ENCODE measurements at places on chromosomes 7 and 10.

- no peak for DNase-seq
Measured at GRCh38 chr10:27383595-27384542, 120.2 kb upstream of the RAB18 start.

GRCh38 chr10:116779076-116779687, 36.8 kb upstream of the HSPA12A start:
- no peak for DNase-seq

DNA sequence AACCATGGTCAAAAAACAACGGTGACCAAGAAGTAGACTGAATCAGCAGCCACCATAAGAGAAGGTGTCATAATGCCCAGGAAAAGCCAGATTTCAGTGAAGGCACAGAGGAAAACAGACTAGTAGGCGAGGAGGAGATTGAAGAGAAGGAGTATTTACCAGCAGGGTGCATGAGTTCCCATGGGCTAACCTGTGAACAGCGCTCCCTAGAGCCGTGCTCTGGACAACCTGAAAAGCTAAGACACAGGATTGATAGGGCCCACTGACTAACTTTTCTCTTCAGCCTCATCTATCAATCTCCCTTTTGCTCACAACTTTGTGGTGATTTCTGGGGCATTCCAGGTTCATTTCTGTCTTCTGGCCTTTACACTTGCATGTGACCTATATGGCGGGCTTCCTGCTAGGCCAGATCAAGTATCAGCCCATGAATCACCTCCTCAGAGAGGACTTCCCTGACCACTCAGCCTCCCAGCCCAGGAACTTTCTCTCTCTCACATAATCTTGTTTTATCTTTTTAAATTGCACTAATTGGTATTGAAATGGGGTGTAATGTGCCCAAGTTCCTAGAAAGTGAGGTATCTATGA, 12.8 kb downstream of the ANKRD22 start:
- DNase-seq: no peak

GRCh38 chr7:130263130-130263529, 3.5 kb upstream of the CPA2 start:
- DNase-seq: no peak

DNA sequence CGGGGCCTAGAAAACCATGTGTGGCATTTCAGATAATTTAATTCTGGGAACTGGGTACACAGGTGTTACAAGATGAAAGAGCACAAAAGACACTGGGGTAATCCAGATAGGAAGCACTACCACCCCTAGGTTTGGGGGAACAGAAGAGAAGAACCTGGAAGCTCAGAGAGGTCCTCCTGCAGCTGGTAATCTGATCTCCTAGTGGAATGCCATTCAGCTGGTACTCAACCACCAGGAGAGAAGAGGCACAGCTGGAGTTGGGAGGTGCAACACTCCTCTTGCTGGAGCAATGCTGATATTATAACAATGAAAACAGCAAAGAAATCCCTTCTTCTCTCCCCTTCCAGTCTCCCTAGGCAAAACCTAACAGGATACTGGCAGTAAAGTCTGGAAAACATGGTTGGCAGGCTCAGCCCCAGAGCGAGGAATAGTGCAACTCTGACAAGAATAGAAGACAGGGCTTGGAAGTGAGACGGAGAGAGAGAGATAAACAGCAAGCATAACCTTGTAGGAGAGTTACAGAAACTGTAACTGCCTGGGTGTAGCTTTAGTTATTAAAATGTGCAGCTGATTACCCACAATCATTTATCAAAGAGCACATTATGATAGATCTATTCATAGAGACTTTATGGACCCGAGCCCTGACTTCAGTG, 35.0 kb downstream of the NRF1 start:
- DNase-seq: no peak

- no peak for DNase-seq
Measured at GRCh38 chr7:115763347-115763746, 267.2 kb downstream of the TFEC start.

DNA sequence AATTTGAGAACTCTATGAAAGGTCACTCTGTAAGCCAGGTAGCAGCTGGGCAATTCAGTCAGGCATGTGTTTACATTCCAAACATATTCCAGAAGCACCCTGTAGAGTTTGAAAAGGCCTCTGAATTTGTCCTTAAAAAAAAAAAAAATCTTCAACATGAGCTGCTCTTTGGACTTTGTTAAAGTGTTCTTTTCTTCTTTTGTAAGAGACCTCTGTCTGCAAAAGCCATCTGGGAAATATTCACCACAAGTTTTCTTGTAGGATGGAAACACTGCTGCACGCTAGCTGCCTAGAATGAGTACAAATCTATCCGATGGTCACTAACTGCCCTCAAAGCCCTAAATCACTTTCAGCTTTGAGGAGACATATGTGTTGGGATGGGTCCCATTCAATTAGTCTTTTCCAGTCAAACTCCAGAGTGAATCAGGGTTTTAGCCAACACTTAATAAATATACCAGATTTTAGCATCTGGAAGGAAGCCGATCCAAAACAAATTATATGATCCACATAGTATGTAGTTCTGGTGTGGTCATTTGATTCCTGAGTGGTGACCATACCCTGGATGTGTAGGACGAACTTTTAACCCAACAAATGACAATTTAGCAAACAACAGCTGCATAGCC, 85.9 kb downstream of the CD36 start:
- no peak for DNase-seq

GRCh38 chr7:13169356-13169755, 481.9 kb downstream of the ARL4A start:
- no peak for DNase-seq

GRCh38 chr10:607545-608185, 81.8 kb downstream of the DIP2C start:
- DNase-seq: no peak

- no peak for DNase-seq
Measured at GRCh38 chr7:135970682-135971365, 6.3 kb downstream of the MTPN start.

DNA sequence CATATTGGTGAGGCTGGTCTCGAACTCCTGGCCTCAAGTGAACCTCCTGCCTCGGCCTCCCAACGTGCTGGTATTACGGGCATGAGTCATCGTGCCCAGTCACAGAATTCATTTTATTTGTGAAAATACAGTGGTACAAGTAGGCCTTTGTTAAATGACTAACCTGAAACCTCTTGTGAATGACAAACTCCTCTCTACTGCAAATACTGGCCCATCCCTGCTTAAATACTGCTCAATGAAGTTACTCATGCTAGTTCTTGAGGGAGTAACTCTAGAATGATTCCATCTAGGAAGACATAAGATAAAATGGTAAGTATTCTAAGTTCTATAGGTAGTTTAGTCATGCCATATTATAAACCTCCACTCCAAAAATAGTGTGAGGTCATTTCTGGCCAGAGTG, 80.7 kb downstream of the UBE2H start:
- DNase-seq: no peak

- DNase-seq: no peak
Measured at GRCh38 chr10:16458166-16458955, 21.6 kb downstream of the PTER start.

DNA sequence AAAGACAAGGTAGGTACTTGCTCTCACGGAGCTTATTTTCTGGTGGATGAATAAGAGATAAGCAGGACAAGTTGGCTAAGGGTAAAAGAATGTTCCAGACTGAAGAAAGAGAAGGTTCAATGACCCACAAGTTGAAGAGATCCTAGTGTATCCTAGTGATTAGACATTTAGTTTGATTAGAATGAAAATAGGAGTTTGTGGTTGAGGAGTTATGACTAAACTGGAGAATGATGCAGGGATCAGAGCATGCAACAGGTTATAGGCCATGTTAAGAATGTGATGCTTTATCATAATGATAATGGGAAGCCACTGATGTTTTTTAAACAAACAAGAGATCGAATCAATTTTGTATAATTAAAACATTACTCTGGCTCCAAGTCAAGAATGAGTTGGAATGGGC, 357.2 kb downstream of the HPSE2 start:
- no peak for DNase-seq

- no peak for DNase-seq
Measured at GRCh38 chr10:74145133-74145532, 5.5 kb downstream of the AP3M1 start.

GRCh38 chr7:79598351-79598750, 144.9 kb upstream of the MAGI2 start:
- DNase-seq: no peak

- DNase-seq: no peak
Measured at GRCh38 chr7:10756981-10757380, 216.7 kb upstream of the PHF14 start.

DNA sequence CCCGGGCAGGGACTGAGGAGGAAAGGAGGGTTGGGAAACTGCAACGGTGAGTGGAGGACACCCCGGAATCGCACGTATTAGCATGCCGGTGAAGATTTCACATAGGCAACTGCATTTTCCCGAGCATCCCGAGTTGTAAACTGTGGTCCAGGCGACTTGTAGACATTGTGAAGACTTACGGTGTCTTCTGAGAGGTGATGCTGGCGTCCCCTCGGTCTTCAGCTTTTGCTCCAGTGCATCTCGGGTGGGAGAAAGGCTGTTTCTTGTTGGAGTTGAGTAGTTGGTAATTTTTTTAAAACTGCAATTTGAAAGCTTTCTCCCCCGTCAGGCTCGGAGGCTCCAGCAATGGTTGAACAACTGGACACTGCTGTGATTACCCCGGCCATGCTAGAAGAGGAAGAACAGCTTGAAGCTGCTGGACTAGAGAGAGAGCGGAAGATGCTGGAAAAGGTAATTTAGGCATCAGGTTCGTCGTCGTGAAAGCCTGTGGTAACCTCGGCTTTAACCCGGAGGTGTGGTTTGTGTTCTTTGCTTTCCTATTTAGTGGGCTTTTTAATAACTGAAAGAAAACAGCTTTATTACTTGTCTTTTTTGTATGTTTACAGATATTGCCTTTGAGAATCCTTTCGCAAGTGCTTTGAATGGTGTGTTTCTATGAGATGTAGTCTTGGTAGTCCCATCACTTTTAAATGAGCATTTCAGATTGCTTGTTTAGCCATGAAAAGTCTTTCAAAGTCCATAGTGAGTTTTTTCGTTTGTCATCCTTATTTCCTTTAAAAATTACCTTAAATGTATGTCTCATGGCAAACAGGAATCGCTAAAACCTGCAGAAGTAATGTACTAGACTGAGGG, 687 bp downstream of the HELLS start:
- no peak for DNase-seq

DNA sequence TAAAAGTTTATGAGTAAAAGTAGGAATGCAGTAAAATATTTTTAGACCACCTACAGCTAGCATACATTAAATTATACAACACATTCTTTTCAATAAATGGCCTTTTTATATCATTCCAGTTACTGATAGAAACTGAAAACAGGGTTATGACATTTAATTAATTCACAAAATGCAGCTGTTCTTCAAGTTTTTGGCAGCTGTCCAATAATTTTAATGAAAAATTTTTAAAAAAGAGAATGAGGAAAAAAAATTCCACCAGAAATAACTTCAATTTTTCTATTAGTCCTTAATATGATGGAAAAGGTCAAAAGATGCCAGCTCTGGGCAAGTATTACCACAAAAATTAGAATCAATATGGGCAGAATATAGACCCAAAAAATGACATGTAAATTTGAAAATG, 11.9 kb upstream of the LRRC72 start:
- DNase-seq: no peak

- no peak for DNase-seq
Measured at GRCh38 chr7:26135551-26135950, 16.4 kb upstream of the NFE2L3 start.

DNA sequence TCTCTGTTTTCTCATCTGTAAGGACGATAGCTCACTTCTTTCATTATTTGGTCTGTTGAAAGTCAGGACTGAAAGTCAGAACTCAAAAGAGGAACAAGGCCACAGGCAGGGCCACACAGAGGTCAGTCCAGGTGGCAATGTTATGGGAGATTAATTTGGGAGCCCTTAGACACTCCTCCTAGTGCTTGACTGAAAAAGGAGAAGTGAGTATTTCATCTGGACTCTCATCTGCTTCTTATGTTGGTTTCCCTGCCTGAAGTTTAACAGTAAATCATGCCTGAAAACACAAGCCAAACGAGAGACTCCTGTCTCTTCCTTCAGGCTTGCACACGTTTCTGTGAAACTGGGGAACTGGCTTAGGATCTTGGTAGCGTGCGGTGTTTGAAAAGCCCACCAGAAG, 248.5 kb downstream of the BUB3 start:
- no peak for DNase-seq

Measured in stimulated activated CD8-positive, alpha-beta memory T cell treated with anti-CD3 and anti-CD28 coated beads, Interleukin-7, amount 100 ng/mL, for 1 hour (primary cell).